ENCODE measurements at places on chromosomes 11 and 22.

DNA sequence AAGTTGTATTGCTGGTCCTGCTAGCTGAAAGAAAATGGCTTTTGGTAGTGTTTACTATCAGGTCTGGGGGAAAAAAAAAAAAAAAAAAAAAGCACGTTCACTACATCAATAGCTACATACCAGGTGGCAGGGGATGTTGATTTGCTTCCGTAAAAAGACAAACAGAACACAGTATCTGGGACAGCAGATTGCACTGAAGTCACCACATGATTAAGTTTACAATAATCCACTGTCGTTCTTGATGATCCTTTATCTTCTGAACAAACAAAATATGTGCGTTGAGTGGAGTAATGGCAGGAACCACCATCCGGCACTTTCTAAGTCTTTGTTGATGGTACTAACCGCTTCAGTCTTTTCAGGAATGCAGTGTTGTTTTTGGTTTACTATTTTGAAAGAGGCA, 48.7 kb downstream of the DDX6 start:
- DNase-seq: no peak

GRCh38 chr11:57303990-57304579, 20.7 kb downstream of the TNKS1BP1 start:
- DNase-seq: no peak

- DNase-seq: no peak
These were observed 13.2 kb upstream of the LINC01488 start for GRCh38 chr11:69468221-69468620.

DNA sequence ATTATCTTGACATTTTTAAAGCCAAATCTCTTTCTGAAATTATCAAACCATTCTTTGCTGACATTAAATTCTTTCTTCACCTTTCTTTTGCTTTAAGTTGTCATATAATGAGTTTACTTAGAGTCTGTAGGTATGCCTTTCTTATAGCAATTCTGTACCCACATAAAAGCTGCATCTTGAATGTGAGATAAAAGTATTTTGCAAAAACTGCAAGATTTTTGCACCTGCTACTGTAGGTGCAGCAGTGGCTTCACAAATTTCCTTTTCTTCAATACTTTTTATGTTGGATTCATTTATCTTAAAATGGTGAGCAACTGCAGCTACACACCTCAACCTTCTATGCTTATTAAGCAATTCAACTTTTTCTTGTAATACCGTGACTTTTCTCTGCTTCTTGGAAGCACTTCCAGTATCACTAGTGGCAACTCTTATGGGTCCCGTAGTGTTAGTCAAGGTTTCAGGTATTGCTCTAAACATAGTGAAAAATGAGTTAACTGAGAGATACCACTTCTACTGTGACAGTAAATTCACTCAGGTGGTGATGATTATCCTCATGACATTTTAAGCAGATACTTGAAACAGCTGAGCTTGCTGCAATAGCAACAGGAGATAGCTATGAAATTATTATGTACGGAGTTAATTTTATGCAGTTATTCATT, 18.8 kb downstream of the ZFP91 start:
- no peak for DNase-seq

GRCh38 chr11:44556735-44557409, 8.6 kb upstream of the CD82 start:
- peak; percentile 56 for DNase-seq

DNA sequence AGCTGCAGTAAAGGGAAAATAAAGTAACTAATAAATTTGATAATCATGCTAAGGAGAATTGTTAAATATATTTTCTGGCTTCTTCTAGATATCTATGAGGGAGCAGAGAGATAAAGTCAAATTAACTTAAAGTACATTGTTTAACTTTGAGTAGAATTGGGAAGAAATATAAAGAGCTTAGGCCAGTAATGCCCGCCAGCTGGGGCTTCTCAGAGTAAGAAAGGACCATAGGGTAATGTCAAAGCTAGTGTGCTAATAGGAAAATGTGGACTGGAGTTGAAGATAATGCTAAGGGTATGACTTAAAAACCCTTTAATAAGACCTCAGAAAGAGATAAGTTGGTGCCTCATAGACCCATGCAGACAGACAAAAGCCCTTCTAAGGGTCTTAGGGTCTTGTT, 411.6 kb upstream of the ANO3 start:
- no peak for DNase-seq

DNA sequence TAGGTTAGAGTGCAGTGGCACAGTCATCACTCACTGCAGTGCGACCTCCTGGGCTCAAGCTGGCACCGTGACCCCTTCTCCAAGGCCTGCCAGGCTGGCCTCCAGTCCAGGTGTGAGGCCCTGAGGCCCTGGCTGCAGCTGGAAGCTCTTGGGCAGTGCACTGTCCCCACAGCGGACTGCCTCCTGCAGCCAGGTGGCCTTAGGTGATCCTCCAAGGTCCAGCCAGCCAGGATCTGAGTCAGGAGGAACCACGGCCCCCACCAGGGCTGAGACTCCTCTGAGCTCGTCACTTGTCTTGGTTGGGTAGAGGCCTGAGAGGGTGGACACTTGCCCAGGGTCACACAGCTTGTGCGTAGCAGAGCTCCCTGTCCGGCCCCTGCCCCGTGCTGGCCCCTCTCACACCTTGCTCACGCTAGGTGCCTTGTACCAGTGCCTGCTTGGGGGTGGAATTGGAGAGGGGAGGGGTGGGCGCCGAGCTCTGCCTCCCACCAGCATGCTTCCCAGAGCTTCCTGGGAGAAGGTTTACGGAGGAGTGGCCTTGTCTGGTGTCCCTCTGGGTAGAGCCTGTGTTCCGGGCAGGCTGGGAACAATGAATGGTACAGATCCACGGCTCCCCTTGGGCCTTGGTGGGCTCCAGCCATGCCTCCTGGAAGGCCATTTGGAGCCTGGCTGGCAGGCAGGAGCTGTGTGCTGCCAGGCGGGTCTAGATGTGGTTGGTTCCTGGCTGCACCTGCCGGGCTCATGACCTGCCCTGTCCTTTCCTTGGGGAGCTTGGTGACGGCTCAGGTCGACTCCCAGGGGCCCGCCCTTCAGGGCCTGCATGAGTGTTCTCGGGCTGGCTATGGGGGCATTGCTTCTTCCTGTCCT, 20.6 kb downstream of the KCNQ1 start:
- DNase-seq: no peak

- DNase-seq: no peak
These were observed 42.6 kb downstream of the TEAD1 start for GRCh38 chr11:12716816-12717215.

- no peak for DNase-seq
These were observed 58.5 kb upstream of the ANO1 start for GRCh38 chr11:70019576-70020011.

DNA sequence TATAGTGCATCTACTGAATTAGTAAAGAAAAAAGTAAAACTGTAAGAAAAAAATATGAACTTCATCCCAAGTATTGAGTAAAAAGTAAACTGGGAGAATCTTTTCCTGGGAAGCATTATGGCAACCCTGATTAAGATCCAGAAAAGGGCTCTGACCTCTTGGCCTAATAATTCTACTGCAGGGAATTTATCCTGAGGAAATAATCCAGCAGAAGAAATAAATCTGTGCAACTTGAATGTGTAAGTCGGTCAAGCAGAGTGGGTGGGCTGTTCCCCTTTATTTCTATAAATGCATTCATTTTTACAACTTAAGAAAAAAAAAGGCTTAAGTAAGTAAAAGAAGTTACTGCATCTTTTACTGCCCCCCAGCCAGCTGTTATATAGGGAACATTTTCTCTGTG, 111.2 kb upstream of the PARVA start:
- no peak for DNase-seq

GRCh38 chr22:49826603-49827270, 936 bp downstream of the BRD1 start:
- DNase-seq: peak; percentile 34

- DNase-seq: no peak
These were observed 9.3 kb upstream of the TH start for GRCh38 chr11:2180789-2181370.

DNA sequence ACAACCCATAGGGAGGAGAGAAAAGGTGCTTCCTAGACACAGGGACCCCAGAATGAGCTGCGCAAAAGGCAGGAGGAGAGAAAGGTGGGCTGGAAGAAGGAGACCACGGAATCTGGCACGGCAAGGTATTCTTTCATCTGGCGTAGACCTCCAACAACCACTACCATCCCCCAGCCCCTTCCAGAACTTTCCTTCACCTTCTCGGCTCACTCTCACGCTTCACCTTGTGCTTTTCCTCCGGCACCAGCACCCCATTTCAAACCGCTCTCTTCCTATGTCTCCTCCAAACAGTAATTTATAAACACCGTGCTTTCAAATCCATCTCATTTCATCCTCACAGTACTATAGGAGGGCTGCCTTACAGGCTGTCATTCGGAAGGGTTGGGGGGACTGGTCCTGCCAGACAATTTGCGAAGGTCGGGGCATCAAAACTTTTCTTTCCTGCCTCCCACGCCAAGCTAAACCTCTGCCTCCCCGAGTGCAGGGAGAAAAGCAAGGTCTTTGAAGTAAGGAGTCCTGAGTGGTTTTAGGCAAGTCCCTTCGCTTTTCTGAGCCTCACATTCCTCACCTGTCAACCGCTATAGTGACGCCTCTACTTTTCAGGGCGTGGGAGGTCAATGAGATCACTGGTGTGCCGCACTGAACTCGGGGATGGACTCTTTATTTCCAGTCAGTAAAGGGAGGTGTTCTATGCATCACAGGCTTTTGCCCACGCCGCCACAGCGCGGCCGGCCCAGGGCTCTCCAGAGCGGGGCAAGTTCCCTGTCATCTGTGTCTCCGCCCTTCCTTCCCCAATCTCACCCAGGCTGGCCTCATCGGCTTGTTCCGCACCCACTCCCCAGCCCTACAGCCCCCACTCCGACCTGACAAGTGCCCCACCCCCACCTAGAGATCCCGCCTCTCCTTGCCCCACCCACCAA, 800 bp downstream of the KCTD21 start:
- DNase-seq: peak; percentile 79

DNA sequence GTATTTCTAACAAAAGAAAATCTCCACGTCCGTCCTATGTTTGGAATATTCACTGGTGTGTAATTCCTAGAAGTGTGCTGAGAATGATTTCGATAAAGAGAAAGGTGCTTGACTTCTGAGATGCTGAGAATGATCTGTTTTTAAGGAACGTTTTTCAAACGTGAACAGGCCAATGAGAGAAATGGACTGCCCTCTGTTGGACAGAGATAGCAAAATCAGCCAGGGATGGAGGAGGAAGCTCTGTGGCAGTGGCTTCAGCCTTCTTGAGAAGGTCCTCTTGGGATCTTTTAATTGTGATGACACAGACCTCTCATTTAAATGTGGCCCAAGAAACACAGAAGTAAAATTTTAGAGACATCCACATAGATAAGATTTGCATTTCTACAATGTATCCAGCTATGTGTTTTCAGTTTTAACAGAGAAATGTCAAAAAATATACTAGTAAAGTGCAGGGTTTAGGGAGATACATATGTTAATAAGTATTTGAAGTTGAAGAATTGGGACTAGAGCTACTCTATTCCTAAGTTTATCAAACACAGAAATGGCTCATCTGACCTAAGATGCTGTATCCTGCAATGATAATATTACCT, 84.0 kb upstream of the RCN1 start:
- no peak for DNase-seq

DNA sequence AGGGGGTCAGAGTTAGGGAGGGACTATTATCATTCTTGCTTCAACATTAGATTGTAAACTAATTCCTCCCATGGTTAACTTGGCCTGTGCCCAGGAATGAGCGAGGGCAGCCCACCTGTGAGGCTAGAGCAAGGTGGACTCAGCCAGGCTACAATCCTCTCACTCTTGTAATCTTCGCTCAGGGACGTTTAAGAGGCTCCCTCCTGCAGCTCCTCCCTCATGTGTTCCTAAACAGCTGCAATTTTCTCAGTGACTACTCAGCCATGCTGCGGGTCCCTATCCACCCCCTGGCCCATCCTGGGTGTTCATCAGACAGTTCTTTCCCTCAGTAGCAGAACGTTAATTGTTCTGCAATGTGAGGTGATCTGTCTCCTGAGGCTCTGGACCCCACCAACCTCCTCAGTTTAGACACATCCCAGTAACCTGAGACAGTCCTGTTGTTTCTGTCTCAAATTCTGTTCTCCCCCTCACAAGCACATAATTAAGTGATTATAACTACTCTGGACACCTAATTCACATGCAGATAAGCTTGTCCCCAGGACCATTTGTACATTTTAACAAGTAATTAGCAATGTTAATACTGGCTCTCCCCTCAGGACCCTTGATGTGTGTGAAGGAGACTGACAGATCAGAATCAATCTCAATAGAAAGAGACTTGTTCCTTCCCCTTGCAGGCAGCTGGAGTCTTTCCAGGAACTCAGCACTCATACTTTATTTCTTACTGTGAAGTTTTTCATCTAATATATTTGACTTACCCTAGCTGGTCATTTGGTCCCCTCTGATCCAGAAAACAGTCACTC, 337.2 kb upstream of the B3GAT1 start:
- DNase-seq: no peak

DNA sequence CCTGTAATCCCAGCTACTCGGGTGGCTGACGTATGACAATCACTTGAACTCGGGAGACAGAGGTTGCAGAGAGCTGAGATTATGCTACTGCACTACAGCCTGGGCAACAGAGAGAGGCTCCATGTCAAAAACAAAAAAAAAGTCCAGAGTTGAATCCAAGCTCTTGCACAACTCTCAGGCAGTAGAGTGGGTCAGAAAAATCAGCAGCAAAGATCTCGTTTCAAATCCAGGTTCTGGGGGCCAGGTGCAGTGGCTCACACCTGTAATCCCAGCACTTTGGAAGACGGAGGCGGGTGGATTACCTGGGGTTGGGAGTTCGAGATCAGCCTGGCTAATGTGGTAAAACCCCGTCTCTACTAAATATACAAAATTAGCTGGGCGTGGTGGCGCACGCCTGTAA, 24.9 kb downstream of the CLPB start:
- no peak for DNase-seq

DNA sequence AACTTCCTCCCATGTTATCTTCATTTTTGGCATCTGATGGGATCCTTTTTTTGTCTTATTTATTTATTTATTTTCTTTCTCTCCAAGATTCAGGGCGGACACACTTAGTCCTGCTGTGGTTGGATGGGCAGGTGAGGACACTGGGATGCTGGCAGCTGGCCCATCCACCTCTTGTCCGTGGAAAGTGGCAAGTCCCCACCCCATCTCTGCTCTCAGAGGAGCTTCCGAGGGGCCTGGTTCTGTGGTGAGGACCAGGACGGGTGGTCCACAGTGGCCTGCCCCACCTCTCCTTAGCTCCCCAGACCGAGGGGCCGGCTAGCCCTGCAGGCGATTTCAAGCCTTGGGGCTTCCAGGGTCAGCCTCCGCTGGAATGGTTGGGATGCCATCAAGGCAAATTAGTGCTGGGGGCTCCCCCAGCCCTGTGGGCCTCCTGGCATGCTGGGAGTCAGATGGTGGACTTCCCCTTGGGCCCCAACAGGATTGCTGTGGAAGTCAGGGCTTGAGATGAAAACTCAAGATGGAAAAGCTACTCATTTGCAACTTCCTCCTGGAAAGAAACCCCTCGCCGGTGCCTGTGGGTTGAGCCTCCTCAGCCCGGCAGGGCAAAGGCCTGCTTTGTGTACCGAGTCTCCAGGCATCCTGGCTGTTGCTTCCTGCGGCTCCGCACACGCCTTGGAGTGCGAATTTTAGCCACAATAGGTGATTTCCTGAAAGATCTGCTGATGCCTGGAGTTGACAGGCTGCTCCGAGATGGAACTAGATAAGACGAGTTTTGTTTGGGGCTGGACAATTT, 31.2 kb upstream of the LINC01488 start:
- DNase-seq: no peak
